ENCODE measurements at places on chromosomes 6 and 20. TPM values are rescaled to one million over a fixed set of nuclear protein-coding genes. Genes with fewer than 3 reads are reported as not detected.

PLA2G7 gene
- total RNA-seq = 10.6 TPM

PTPRT gene
- total RNA-seq = not detected

HLA-DQA1 gene
- total RNA-seq = 1.7 TPM

GMPR gene
- total RNA-seq = 2.9 TPM

TMEM200A gene
- 4.3 TPM for total RNA-seq

SIRPG gene
- not detected for total RNA-seq

APOM gene
- total RNA-seq = 4.6 TPM

NR2E1 gene
- total RNA-seq = not detected
